HS-27A (cell line): ENCODE measurements at places on chromosomes 12 and 14.

DNA sequence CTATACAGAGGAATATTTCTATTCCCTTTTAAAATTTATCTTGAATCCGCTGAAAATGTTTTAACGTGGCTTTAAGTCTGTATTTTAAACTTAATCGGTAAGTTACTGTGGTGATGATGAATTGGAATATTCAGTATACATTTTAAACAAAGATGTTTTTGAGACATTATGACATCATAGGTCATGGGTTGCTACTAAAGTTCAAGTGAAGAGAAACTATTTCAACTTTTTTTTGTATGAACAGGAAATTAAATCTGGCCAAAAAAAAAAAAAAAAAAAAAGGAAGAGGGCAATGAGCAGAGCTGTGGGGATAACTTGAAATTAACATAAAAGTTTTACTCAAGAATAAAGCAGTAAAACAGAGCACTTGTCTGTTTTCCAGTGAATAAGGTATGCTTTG lies 109.0 kb downstream of the PLEKHA5 start:
- no peak for DNase-seq

- no peak for DNase-seq
Observed at GRCh38 chr12:2432856-2433255, 361.9 kb upstream of the FKBP4 start.

- DNase-seq = no peak
Observed at GRCh38 chr12:53571295-53571694, 54.9 kb downstream of the ATF7 start.

DNA sequence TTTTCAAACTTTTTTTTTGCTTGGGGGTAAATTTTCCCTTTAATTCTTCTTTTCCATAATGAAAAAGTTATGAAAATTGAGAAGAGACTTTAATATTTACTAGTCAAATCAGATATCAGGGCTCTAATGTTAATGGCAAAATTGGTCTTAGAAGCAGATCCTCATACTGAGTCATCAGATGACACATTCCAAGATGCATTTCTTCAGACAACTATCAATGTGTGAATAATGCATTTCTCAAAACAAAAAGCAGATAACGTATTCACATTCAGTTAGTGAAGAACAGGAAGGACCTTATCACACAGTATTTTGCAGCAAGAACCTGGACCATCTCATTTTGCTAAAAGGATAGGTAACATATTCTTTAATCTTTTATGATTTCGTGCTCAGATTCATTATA lies 130.7 kb downstream of the GPHN start:
- no peak for DNase-seq

DNA sequence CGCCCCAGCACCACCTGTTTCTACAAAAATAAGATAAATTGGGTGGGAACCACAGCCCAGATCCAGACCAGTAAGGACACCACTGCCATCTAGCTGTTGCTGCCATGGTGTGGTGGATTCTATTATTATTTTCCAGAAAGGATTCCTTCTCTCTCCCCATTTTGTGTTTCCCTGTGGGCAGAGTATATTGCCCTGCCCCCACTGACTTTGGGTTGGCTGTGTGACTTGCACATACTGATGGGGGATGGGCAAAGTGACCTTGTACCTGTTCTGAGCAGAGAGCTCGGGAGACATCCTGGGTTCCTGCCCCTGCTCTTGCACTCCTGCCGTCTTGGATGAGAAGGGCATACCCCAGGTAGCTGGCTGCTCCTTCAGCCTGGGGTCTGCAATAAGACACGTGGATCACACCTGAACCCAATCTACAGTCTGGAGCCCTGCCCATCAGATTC lies 24.3 kb downstream of the MOAP1 start:
- no peak for DNase-seq

DNA sequence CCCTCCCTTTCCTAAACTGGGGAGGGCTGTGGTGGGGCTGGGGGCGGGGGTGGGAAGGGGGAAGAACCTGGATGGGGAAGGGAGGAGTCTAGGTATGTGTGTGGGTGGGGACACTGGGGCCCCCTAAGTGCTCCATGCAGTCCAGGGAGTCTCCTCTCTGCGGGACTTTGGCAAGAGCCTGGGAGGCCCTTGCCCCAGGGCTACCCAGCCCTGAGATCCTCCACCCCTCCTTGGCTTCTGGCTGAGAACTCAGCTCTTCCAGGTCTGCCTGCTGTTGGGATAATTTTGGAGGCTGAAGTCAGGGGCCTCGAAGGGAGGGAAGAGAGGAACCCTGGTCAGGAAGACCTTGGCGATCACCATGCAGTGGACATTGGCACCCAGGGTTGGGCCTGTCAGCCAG lies 2.2 kb upstream of the DLK1 start:
- DNase-seq = no peak

GRCh38 chr14:46136456-46136855 lies 515.1 kb downstream of the RPL10L start:
- no peak for DNase-seq

GRCh38 chr12:131735153-131735456 lies 24.2 kb downstream of the SFSWAP start:
- no peak for DNase-seq

- DNase-seq = no peak
Observed at GRCh38 chr14:56131004-56131864, 13.0 kb downstream of the PELI2 start.

DNA sequence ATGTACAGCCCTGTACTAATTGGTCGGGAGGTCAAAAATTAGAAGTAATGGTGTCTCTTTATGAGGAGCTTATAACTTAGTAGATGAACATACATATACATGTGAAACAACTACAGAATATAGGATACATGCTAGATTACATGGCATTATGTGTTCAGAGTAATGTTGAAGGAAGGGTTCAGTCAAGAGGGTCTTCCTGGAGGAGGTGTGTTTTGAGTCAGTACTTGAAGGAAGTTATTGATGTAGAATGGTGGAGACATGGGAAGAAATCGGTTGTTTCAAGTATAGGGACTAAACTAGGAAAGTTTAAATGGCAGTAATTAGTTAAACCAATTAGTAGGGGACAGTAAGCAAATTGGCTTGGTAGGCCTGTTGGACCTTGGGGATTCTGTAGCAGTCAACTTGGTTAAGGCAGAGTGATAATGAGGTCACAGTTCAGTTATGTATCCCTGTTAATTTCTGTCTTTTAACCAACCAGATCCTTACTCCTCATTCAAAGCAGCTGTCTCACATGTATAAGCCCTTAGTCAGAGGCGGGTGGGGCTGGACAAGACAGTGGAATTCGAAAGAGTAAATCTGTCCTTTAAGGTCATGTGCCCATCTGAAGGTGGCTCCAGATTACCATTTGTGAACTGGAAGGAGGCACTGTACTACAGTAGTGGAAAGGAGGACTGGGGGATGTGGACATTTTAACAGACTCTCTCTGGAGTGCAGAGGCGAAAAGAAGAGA lies 3.5 kb upstream of the ANKRD52 start:
- DNase-seq = peak; percentile 85

DNA sequence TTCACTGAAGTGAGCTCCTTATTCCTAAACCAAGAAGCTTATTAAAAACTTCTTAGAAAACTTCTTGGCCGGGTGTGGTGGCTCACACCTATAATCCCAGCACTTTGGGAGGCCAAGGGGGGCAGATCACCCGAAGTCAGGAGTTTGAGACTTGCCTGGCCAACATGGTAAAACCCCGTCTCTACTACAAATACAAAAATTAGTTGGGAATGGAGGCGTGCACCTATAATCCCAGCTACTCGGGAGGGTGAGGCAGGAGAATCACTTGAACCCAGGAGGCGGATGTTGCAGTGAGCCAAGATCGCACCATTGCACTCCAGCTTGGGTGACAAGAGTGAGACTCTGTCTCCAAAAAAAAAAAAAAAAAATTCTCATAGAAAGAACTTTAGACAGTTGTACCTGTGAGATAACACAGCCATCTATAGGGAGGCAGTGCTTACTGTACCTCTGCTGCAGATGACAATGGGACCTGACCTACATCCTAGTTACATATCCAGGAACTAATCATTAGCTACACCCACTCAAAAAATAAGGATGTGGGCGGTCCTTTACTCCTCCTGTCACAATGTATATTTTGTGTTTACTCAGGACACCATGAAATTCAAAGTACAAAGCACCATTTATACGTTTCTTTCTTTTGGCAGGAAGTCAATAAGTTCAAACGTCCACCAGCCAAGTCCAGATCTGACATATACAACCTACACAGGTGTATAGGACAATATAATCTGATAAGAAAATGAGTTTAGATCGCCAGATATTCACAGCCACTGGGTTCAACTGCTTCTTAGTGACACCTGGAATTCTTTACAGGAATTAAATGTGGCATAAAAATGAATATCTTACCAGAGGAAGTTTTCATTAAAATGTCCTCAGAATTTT lies 14.9 kb downstream of the STXBP6 start:
- no peak for DNase-seq

- no peak for DNase-seq
Observed at GRCh38 chr14:105091054-105091516, 25.9 kb upstream of the GPR132 start.

GRCh38 chr14:52011523-52011922 lies 22.2 kb downstream of the RTRAF start:
- no peak for DNase-seq

- no peak for DNase-seq
Observed at GRCh38 chr14:105442834-105443233, 23.2 kb downstream of the MTA1 start.

- DNase-seq = no peak
Observed at GRCh38 chr14:54577494-54577893, 10.6 kb downstream of the SAMD4A start.

- no peak for DNase-seq
Observed at GRCh38 chr14:96065661-96066459, 26.7 kb downstream of the C14orf132 start.

GRCh38 chr14:45065540-45065939 lies 18.4 kb upstream of the PRPF39 start:
- no peak for DNase-seq

GRCh38 chr12:104339663-104340062 lies 36.1 kb downstream of the EID3 start:
- DNase-seq = no peak

DNA sequence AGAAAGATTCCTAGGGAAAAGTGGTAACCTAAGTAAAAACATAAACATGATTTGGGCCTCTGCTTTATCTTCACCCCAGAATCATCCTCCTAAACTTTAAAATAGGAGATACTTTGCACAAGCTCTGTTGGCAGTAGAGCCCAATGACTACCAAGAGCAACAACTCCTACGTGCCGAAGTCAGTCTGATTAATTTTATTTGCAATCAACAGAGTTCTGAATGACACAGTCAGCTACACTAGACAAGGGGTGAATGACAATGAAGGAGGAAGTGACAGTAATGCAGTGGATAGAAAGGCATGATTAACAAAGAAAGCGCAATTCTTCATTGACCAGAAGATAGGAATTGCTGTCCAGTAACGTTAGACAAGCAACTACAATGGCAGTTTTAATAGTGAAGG lies 957.9 kb upstream of the USP15 start:
- DNase-seq = no peak

GRCh38 chr12:43899574-43899973 lies 63.7 kb downstream of the TMEM117 start:
- DNase-seq = no peak

DNA sequence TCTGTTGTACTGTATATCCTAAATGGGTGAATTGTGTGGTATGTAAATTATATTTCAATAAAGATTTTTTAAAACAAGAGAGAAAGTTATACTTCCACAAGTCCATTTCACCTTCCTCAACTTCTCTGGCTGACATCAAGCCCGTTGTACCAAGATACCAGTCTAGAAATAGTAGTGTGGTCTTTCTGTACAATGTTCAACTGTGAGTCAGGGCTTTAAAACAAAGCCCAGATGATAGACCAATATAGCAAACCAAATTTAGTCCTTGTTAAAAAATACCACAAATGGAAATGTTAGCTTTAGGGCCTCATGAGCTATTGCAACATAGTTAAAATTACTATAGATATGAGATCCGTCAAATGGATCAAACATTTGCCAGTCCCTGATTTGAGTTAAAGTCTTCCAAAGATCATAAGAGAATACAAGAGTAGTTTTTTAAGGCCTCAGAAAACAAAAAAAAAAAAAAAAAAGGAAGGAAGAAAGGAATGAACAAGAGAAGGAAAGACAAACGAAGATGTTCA lies 49.0 kb upstream of the EGLN3 start:
- no peak for DNase-seq

- DNase-seq = no peak
Observed at GRCh38 chr12:108563804-108564151, 1.4 kb downstream of the ISCU start.

GRCh38 chr12:110546339-110546738 lies 36.8 kb downstream of the PPTC7 start:
- DNase-seq = peak; percentile 74

DNA sequence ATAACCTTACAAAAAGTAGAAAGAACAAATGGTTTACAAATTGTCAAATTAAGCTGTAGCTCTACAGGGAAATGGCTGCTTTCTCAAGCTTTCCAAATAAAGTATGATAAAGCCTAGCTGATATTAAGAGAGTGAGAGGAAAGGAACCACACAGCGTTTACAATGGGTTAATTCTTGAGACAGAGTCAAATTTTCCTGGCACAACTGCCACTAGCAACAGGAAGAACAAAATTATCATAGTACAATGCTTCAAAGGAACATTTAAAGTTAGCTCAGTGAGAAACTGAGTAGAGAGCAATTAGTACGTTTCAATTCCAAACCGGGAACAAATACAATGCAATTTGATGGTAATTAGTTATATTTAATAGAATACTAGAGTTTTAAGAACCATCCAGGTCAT lies 116.0 kb downstream of the PPP1R12A start:
- DNase-seq = no peak

DNA sequence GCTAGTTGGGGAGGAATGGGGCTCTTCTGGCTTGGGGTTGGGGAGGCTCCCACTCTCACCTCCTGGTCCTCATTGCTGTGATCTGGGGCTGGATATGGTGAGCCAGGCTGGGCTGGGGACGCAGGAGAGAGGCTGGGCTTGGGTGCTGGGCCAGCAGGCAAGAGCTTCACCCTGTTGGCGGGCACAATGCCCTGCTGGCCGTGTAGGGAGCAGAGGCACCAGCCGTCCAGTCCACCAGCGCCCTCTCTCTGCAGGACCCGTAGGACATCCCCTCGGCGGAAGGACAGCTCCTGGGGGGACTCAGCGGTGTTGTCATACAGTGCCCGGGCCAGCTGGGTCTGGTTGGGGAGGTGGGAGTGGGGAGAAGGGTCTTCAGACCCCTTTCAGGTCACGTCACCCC lies 4.5 kb downstream of the EFS start:
- DNase-seq = no peak
